Central memory CD4-positive, alpha-beta T cell (primary cell): ENCODE measurements at places on chromosomes 5 and 9.

DNA sequence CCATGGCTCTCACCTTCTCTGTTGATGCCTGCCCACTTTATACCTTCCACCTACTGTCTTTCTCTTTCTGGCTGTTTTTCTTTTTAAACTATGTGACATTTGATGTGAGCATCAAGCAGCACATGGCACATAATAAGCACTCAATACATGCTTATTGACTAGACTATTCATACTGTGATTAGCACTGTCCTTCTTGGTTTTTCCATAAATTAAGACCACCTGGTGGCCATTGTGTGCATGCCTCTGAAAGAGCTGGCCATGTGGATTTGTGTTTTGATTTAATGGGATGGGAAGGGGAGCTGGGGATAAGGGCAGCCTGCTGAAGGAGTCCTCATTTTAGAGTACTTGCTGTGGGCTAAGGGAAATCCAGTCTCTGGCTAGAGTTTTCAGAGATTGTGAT lies 79.4 kb downstream of the ARHGEF28 start:
- no peak for DNase-seq

DNA sequence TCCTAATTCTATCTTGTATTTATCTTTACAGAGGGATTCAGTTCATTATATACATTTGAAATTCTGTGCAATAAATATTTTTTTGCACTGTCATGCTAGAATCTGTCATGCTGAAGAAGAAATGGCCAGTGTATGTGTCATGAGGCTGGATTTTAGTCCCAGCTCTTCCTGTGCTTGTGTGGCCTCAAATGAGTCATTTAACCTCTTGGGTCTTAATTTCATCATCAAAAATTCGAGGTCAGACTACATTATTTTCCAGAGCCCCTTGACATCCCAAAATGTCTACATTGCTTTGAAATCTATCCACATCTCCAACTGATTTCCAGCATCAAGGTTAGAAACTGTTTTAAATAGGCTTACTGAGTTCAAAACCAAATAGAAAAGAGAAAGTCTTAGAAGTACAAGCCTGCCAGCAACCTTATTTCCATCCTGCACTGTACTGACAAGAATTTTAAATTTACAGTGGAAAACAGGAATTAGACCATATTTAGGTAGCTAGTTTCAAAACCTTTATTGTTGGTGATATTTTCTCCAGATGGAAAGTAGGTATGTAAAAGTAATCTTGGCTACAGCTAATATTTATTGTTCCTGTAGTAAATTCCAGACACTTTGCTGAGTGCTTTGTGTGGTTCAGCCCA lies 96.7 kb upstream of the MAMDC2 start:
- no peak for DNase-seq

DNA sequence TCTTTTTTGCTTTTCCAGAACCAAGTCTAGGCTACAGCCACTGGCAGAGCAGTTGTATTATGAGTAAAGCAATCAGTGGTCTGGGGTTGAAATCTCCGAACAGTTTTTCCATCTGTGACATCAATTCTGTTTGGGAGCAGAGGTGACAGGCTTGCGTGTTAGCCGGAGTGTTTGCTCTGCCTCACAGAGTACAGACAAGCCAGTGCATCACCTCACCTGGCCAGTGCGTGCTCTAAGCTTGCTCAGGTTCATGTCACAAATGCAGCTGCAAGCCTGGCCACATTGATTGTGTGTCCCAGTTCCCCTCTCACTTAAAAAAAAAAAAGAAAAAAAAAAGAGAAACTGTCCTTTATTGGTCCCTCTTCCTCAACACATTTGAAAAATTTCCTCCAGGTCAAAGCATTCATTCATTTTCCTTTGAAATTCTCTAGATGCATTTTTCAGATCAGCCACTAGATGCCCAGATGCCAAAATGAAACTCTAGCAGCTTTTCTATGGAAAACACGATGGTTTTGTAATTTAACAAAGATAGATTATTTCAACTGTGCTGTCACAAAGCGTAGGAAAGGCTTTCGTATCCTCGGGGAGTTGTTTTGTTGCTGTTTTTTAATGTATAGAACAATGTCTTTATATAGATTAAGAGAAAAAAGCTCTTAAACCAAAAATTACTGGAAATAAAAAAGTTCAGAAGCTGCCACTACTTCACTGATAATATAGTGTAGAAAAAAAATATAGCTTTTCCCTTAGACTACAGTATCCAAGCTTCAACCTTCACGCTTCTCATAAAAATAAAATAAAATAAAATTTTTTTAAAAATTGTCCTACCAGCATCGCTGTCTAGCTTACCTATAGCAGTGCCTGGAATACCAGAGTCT lies 585.5 kb downstream of the TLE1 start:
- DNase-seq, result no peak

DNA sequence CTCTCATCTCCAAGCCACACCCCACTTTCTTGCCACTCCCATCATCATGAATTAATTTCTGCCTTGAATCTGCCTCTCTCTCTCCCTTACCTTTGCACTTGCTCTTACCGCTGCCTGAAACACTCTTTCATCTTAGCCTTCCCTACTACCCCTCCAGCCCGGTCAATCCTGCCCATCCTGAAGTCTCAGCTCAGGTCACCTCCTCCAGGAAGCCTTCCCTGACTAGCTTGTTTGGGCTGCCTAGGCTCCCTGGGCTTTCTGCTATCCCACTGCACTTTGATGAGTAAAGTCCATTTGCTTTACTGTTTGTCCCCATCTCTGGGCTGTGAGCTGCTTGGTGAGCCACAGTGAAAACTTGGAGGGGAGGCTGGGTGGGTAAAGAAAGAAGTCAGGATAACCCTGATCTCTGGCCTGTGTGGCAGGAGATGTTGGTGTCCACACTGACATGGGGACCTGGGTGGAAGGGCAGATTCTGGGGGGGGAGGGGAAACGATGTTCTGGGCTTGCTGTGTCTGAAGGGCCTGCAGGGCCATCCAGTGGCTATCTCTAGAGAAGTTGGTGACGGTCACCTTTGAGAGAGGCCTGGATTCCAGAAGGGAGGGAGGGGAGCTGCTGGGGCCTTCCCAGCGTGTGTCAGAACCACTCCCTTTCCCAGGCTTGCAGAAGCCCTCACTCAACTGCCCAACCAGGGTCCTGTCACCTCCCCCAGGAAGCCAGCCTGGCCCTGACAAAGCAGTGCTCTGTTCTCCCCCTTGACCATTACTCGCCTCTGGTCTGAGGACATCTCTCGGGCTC lies 75.0 kb upstream of the DAB2IP start:
- DNase-seq, result no peak

DNA sequence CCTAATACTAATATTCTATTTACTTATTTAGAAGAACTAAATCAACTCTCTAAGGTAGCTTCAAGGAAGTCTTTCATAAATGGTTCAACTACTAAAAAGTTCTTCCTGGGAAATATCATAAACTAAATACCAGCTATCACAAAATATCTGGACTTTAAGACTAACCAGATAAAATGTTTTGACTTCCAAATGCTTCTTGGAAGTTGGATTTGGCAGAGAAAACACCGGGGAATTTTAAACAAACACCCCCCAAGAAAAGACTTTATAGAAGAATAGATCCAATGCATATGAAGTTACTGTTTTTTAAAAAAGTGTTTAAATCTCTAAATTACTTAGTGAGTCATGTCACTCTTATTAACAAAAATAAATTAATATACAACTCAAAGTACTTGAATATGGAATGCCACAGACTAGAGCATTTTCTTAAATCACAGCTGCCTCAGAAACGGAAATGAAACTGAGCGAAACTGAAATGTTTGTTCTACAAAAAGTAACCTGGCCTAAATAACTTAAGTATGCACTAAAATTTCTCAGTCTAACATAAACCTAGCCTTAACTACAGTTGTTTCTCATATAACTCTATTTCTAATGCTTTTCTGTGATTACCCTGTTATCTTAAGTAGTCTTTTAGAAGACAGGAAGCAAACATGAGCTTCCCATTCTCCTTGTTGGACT lies 6.8 kb downstream of the ABCA1 start:
- DNase-seq, result no peak
